ENCODE measurements at places on chromosomes 11 and 22. TPM values are rescaled to one million over a fixed set of nuclear protein-coding genes. Genes with fewer than 3 reads are reported as not detected.

DNA sequence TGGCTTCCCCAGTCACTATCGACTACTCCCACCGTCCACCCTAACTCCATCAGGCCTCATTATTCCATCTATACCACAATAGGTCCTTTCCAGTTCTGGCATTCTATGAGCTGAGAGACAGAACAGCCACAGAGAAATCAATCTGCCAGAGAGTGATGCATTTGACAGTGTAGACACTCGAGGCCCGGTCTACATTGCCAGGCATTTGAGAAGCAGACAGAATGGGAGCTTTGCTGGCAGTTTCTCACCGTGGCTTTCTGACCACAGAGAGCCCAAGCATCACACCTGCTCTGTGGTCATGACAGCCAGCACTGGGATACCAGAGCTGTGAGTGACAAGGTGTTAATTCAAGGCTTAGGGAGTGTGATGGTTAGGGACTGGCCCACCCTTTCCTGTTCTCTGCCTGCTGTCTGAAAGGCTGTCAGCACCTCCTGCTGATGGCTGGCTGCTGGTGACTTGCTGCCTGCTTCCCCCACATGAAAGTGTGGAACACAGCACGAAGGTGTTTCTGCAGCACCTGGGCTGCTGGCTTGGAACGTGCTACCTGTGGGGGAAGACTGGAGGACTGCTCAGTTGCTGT, 137.8 kb downstream of the KIRREL3 start:
- no peak for DNase-seq
- no peaks in the 10 kb centered on the region for H3K4me1 ChIP-seq
- H3K36me3 ChIP-seq = no peaks in the 10 kb centered on the region
- no peak overlapping the region for H3K27ac ChIP-seq
- H3K4me3 ChIP-seq = no peak overlapping the region
- H3K27me3 ChIP-seq = no peaks in the 10 kb centered on the region

DNA sequence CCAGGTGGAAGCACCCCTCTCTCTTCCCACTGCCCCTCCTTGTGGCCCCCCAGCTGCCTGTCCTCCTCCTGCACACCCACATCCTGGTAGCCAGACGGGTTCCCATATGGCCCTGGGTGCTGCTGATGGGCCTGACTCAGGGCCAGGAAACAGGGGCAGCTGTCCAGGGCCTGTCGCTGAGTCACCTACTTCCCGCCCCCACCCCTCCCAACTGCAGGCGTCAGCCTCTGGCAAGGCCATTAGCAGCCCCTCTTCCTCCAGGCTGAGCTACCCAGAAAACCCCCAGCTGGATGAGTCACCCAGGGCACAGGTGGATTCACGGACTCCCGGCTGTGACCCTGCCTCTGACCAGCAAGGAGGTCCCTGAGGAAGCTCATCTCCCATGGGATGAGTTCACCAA, 6.9 kb upstream of the GAL start:
- no peaks in the 10 kb centered on the region for H3K27me3 ChIP-seq
- no peak overlapping the region for H3K4me3 ChIP-seq
- no peaks in the 10 kb centered on the region for H3K4me1 ChIP-seq
- no peak overlapping the region for H3K27ac ChIP-seq

DNA sequence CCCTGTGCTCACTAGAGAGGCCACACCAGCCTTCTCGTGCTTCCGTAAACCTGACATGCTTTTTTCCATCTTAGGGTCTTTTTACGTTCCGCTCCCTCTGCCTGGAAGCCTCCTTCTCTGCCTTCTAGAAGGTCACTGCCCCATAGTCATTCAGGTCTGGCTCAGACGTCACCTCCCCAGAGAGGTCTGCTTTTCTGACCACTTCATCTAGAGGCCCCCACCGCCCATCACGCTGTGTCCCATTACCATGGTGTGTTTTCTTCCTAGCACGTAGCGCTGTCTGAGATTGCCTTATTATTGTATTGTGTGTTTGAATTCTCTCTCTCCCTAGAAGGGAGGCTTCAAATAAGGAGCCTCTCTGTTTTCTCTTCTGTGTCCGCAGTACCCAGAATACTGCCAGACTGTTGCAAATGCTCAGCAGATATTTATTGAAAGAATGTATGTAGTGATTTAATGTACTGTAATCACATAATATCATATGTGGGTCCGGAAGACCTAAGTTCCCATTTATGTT, 10.0 kb downstream of the TAB1 start:
- no peak overlapping the region for H3K4me3 ChIP-seq
- no peak for DNase-seq
- H3K36me3 ChIP-seq = no peaks in the 10 kb centered on the region
- H3K4me1 ChIP-seq = peaks cover 11% of the 10 kb centered on the region

ZP1 gene
- total RNA-seq = not detected

GDPD4 gene
- not detected for total RNA-seq

DNA sequence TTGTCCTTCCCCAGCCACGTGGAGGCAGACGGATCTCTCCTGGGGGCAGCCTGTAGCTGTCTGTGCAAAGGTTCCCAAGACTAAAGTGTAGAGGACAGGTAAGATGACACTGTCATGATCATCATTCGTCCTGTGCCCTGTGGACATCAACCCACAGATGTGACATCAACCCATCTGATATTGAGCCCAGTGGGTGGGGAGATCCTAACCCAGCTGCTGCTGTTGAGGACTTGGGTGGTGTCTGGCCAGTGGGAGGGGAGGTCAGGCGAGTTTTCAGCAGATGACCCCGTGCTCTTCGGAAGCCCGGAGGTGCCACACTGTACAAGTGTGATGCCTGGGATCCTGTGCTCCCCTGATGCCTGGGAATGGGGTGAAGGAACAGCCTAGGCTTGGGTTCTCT, 1.2 kb upstream of the GAL start:
- H3K4me1 ChIP-seq = no peaks in the 10 kb centered on the region
- H3K27me3 ChIP-seq = peaks cover 5% of the 10 kb centered on the region
- no peaks in the 10 kb centered on the region for H3K36me3 ChIP-seq
- no peak overlapping the region for H3K4me3 ChIP-seq

ABCC8 gene
- 0.47 TPM for total RNA-seq

DNA sequence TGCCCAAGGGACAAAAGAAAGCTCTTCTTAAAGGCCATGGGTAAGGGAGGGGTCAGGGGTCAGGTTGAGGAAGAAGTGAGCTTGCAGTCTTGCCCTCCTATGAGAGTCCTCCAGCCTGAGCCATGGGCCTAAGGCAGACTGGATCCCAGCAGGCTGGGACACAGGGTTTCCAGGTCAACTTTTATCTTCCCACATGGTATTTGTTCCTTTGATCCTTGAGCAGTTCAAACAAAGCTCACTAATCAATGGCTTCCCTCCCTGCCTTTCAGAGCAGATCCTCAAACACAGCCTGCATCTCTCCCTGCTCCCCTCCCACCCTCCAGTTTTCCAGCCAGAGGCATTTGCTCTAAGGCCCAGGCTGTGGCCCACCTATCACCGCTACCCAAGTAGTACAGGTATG, 589.3 kb downstream of the INSC start:
- H3K27ac ChIP-seq = no peak overlapping the region
- no peak for DNase-seq
- no peaks in the 10 kb centered on the region for H3K4me1 ChIP-seq
- H3K36me3 ChIP-seq = no peaks in the 10 kb centered on the region
- H3K27me3 ChIP-seq = no peaks in the 10 kb centered on the region
- H3K4me3 ChIP-seq = no peak overlapping the region

SEZ6L gene
- total RNA-seq = 0.25 TPM

KRTAP5-10 gene
- total RNA-seq = not detected

- H3K4me3 ChIP-seq = no peak overlapping the region
- no peaks in the 10 kb centered on the region for H3K36me3 ChIP-seq
- no peaks in the 10 kb centered on the region for H3K27me3 ChIP-seq
- no peak for DNase-seq
Measured at GRCh38 chr11:63380130-63380529, 10.5 kb downstream of the SLC22A9 start.

GRCh38 chr22:31104869-31105268, 2.5 kb downstream of the SELENOM start:
- no peaks in the 10 kb centered on the region for H3K36me3 ChIP-seq
- H3K4me3 ChIP-seq = peak overlapping the region; percentile 24
- no peaks in the 10 kb centered on the region for H3K27me3 ChIP-seq
- DNase-seq = peak; percentile 47

OTOG gene
- not detected for total RNA-seq

DNA sequence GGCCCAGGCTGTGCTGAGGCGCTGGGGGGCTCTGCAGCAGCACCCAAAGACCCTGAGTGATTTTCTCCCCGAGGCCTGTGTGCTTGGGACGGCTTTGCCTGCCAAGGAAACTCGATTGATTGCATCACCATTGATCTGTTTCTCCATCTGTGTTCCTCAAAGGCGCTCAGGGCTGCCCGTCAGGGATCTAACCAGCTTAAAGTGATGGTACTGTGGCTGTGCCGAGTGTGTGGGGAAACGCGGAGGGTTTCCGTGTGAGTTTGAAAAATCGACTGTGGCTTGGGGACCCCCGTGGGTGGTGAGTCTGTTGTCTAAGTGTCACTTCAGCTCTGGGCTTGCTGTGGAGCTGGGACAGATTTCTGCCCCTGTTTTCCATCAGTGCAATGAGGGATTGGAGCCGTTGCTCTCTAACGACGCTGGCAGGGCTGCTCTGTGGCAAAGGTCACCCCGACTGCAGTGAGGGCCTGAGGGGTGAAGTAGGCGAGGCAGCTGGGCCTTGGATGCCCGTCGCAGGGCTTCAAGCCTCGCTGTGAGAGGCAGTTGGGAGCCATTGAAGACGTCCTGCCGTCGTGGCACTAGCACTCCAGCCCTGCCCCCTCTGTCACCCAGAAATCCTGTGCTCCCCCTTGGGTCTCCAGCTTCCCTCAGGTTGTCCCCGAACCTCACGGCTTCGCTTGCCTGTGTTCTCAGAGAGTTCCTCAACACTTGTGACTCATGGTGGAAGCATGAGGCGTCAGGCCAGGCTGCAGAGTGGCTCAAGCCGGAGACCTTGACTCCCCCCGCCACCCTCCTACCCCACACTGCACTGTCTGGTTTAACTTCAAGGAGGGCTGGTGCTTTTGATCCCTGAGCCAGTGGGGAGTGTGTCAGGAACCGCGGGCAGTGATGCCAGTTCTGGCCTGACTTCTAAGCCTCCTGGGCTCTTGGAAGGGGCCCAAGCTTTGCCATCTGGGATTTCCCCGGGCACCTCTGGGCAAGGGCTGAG, 21.8 kb downstream of the CACNA1I start:
- DNase-seq = peak; percentile 72
- no peaks in the 10 kb centered on the region for H3K27me3 ChIP-seq
- H3K27ac ChIP-seq = peak overlapping the region; percentile 26
- H3K4me3 ChIP-seq = no peak overlapping the region
- H3K36me3 ChIP-seq = no peaks in the 10 kb centered on the region

DNA sequence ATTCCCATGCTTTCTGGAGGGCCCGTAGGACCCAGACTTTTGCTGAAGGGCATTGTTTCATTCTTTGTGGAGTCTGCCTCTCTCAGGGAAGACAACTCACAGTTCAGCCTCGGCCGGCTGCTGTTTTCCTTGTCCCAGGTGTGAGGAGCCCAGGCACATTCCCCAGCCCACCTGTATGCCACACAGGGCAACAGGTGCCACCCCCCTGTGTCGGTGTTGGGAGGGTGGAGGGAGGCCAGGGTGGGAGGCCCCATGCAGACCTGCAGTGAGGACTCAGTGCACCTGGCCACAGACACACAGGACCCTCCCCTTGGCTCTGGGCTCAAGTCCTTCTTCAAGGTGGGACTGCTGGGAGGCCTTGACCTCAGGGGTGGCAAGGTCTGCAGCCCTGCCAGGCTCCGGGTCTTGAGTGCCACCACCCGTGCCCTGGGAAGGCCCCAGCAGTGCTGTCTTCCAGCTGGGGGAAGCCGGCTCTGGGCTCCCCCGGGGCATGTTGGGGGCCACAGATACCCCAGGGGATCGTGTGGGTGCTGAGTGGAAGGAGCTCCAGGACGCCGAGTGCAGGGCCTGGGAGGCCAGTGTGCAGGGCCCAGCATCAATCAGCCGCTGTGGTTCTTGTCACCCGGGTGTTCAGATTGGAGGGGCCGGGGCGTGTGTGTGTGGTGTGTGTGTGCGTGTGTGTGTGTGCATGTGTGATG, 1286.1 kb downstream of the BRD1 start:
- no peak for DNase-seq
- H3K4me3 ChIP-seq = no peak overlapping the region
- H3K4me1 ChIP-seq = peaks cover 8% of the 10 kb centered on the region
- no peaks in the 10 kb centered on the region for H3K27me3 ChIP-seq
- H3K36me3 ChIP-seq = no peaks in the 10 kb centered on the region

DNA sequence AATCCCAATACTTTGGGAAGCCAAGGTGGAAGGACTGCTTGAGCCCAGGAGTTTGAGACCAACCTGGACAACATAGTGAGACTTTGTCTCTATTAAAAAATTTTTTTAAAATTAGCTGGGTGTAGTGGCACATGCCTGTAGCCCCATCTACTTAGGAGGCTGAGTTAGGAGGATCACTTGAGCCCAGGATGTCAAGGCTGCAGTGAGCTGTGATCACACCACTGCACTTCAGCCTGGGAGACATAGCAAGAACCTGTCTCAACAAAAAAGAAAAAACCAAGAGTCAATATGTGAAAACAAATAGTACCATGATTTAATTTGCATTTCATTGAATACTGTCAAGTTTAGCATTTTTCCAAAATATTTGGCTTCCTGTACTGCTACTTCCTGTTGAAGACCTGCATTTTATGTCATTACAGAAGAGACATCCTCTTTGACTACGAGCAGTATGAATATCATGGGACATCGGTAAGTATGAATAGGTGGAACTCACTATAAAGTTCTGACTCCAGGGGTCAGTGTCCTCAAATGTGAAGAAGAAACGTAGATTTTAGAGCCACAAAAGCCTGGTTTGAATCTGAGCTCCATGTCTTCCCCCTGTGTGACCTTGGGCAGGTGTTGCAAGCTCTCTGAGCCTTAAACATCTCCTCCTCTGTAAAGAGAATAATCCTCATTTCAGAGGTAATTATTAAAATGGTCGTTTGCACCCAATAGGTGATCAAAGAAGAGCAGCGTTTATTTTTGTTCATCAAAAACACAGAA, 16.0 kb downstream of the CDC45 start:
- no peaks in the 10 kb centered on the region for H3K27me3 ChIP-seq
- no peak for DNase-seq
- H3K27ac ChIP-seq = no peak overlapping the region
- no peak overlapping the region for H3K4me3 ChIP-seq

DNA sequence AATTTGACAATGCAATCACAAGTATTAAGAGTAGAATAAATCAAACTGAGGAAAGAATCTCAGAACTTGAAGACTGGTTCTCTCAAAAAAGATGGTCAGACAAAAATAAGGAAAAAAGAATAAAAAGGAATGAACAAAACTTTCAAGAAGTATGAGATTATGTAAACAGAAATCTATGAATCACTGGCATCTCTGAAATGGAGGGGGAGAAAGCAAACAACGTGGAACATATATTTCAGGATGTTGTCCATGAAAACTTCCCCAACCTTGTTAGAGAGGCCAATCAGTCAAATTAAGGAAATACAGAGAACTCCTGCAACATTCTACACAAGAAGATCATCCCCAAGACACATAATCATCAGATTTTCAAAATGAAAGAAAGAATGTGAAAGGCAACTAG, 235.7 kb downstream of the SBF2 start:
- H3K27me3 ChIP-seq = no peaks in the 10 kb centered on the region
- peaks cover 5% of the 10 kb centered on the region for H3K4me1 ChIP-seq
- H3K4me3 ChIP-seq = no peak overlapping the region

All from ovary (tissue), 10 donors.